ENCODE measurements at places on chromosomes 11 and 22.

GRCh38 chr11:132042296-132042695 lies 671.9 kb downstream of the NTM start:
- no peak for DNase-seq

GRCh38 chr11:71495286-71496230 lies 31.5 kb upstream of the KRTAP5-7 start:
- no peak for DNase-seq

DNA sequence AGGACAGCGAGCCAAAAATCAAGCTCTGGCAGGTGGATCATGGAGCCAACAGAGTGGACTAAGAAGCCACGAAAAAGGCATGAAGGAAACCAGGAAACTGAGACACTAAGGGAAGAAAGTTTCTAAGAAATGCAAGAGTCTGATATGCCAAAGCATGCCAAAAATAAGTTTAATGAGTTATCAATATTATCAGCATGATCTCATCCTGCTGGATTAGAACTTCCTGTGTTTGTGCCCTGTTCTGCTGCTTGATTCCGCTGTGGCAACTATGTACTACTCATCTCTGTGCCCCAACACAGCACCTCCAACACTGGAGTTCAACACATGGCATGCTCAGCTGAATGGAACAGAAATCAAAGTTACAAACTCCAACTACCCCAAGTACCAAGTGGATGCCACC lies 10.8 kb downstream of the SNX19 start:
- no peak for DNase-seq

- DNase-seq: peak; percentile 43
These were observed 3.6 kb upstream of the TBC1D22A start for GRCh38 chr22:46758867-46759290.

GRCh38 chr11:109864834-109865547 lies 228.2 kb upstream of the ZC3H12C start:
- no peak for DNase-seq

DNA sequence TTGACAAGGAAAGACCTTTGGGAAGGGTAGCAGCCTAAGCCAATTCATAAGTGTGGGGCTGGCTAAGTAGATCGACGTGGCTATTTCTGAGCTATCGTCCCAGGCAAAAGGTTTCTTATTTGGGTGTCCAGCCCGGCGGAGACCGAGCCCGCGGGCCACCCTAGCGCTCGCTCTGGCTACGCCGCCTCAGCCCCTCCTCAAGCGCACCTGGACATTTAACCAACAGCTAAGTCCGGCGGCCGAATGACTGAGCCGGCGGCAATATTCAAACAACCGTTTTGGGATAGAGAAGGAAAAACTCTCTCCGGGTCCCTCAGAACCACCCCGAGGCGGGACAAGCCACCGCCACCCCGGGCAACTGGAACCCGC lies 457 bp downstream of the RNF141 start:
- DNase-seq: no peak

- no peak for DNase-seq
These were observed 24.3 kb downstream of the BCR start for GRCh38 chr22:23204541-23205157.

DNA sequence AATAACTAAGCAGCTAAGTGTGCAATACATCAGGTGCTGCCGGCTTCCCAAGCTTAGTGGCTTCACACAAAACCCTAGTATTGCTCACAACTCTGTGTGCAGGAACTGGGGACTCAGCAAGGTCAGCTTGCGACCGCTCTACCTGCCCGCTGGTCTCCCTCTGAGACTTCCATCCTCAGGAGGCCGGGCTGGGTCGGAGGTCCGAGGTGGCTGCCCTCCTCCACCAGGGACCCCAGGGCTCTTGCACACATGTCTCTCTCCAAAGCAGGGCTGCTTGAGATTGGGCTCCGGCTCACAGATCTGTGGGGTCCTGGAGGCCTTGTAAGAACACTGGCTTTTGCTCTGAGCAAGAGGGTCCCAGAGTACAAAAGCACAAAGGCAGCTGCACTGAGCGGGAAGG lies 25.4 kb upstream of the FGF19 start:
- DNase-seq: no peak

- DNase-seq: no peak
These were observed 122.2 kb upstream of the RCN1 start for GRCh38 chr11:31968461-31969358.

DNA sequence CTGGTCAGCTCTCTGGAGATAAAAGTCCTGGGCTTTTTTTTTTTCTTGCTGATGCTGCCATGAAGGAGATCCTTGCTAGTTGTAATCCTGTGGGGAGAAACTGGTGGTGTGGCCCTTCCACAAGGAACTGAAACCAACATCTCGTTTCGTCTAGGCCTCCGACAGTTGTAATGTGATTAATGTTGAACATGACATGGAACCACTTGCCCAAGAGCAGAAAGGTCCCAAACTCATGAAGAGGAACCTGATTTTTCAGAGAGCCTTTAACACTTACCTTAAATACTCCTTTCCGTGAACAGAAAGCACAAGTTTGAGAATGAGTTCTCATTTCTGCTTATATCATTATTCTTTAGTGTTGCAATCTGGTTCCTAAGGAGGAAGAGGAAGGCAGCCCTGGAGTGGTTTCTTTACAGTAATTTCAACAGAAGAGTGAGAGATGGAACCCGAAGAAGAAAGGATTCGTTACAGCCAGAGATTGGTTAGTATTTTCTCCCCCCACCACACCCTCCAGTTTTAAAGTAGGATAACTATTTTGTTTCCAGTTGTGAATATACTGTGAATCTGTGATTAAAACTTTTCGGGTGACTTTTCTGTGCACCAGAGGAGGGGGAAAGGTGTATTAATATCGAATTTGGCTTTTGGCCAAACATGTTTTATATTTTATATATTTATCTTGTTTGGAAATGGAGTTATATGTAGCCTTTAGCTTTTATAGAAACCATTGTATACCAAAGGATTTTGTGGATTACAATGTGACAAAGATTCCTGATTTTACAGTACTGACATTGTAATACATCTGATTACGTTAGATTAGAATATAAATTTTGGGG lies 2.0 kb downstream of the KDM2A start:
- no peak for DNase-seq

DNA sequence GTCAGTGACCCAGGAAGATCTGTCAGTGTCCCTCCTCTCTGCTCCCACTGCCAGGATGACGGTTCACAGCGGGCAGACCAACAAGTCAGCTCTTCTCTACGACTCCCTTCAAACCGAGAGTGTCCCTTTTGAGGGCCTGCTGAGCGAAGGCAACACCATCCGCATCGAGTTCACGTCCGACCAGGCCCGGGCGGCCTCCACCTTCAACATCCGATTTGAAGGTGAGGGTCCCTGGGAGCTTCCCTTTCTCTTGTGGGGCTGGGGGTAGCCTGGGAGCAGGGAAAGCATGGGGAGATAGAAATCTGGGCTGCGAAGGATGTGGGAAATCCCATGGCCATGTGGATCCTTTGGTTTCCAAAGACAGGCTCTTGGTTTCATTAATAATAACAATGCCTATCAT lies 118.4 kb upstream of the ASPHD2 start:
- no peak for DNase-seq

DNA sequence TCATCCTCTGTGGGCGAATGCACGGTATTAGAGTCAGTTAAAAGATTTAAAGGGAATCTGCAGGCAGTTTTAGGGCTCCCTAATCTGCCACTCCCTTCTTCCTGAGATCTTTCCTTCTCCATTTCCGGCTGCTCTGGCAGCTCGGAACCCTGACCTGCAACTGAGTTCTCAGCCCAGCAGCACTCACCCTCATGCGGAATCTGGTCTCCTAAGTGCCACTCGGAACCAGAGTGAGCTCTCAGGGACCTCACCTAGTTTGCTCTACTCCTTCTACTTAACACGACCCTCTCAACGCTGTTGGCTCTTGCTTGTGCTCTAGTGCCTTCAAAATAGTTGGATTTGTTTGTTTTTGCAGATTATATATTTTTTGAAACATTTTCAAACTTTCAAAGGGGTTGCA lies 19.3 kb upstream of the IL10RA start:
- no peak for DNase-seq

DNA sequence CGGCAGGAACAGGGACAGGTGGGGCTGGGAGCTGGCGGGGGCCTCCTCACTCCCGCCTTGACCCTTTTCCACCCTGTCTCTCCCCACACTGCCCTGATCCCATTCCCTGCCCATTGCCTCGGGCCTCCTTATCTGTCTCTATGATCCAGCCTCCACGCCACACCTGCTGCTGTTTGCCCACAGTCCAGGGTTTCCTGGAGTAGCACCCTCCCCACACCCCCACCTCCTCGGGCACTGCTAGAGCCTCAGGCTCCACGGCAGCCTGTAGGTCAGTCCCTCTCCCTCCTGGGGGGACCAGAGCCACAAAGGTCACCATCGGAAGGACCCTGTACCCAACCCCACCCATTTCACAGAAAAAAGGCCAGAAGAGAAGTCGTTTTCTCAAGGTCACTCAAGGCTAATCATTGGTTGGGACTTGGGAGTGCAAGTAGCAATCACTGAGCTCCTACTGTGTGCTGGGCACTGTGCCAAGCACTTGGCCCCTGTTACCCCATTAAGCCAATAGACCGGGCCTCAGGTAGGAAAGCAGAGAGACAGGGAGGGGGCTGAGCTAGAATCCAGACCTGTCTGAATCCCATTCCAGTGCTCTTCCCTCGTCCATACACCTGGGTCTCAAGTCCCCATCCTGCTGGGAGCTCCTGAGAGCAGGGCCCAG lies 71.8 kb downstream of the PDE2A start:
- DNase-seq: no peak

- no peak for DNase-seq
These were observed 42.3 kb upstream of the NFRKB start for GRCh38 chr11:129937592-129938238.

DNA sequence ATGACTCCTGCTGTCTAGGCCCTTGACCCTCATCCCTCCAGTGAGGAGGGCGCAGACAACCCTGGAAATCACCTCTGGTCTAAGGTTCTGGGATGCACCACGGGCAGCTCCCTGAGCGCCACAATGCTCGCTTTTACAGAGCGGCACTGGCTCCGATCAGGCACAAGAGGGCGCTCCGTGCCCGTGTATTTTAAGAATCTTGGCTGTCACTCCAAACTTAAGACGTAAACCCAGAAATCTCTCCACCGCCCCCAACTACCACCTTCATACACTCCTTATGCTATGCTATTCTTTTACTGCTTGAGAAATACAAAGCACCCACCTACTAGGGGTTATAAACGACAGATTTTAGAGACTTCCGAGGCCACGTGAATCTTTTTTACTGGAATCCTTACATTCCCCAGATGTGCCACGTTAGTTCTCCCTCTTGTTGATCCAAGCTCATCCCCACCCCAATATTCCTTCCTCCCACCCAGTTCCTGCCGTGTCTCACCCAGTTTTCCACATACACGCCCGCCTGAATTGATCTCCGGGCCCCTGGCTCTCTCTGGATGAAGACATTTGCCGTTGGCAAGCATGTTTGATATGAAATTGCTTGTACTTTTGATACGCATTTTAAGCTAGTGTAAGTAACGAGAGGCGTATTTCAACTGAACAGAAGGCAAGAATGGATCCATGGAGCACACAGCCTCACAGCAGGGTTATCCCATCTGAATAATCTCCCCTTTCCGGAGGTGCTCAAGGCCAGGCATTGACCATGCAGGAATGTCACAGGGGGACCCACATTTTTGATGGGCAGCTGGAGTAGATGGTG lies 453.5 kb downstream of the OPCML start:
- DNase-seq: peak; percentile 31

- no peak for DNase-seq
These were observed 62.2 kb downstream of the SGSM3 start for GRCh38 chr22:40432625-40433024.

GRCh38 chr22:30864441-30865420 lies 103.8 kb downstream of the MORC2 start:
- DNase-seq: peak; percentile 4

- DNase-seq: no peak
These were observed 32.2 kb upstream of the PTPRJ start for GRCh38 chr11:47948137-47948536.
